ENCODE measurements at places on chromosomes 13 and 19. TPM values are rescaled to one million over a fixed set of nuclear protein-coding genes. Genes with fewer than 3 reads are reported as not detected.

Gene SPIB
- 0.28 TPM for polyA plus RNA-seq

Gene FOSB
- polyA plus RNA-seq, result 22.1 TPM

Gene DOCK6
- polyA plus RNA-seq, result 37.8 TPM

Gene LILRB1
- polyA plus RNA-seq, result 1.6 TPM
